NCI-H2171 (cell line): ENCODE measurements at places on chromosomes 12 and 14.

GRCh38 chr12:55400229-55400628 lies at the start of gene OR6C65:
Gene OR6C65, plus strand, starts transcription at chr12:55400529. Its CDS starts 0 bp downstream, at chr12:55400529.
- DNase-seq: no peak

GRCh38 chr12:53068811-53069585 lies 10.2 kb downstream of the SPRYD3 start:
- DNase-seq: no peak

DNA sequence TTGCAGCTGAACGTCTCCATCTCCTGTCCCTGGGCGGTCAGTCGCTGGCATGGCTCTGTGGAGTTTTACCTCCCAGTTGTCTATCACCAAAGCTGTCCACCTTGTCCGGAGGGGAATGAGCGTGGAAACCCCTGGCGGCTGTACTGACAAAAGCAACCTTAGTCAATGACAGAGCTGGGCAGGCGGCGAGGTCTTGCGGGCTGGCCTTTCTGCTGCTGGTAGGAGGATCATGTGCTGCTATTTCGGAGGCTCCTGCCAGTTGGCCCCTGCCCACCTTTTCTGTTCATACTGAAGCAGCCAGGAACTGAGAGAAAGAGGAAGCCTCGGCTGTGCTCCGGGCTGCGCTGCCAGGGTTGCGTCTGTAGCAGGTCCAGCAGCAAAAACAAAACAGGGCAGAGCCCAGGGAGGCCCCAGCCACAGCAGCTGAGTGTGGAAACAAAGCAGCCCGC lies 57.7 kb downstream of the HMGA2 start:
- DNase-seq: no peak

DNA sequence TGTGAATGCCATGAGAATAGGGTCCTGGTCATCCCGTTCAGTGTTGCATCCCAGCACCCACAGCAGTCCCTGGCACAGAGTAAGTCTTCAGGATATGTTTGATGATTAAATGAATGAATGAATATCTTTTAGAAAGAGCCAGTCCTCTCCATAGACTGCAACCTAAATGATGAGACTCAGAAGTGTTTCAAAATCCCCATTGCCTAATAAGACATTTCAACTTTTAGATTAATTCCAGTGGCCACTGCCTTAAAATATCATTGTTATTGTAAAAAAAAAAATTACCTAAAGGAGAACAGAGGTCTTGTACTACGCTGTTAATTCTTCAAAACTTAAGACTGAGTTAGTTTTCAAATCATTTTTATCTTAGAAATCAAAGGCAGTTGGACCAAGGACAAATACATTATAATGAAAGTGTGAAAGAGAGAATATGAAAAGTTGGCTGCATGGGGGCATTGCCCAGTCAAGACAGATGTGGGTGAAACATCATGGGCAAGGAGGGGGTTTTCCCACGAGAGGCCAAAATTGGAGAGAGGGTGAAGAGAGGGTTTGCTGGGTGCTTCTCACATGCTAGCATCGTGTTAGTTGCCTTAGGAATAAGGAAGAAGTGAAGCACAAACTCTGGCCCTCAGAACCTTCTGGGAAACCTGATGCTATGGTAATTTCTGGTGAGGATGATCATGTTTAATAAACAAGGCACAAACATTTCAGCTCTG lies 26.3 kb upstream of the CPM start:
- DNase-seq: no peak

GRCh38 chr14:37991027-37991426 lies 216.7 kb upstream of the SSTR1 start:
- no peak for DNase-seq

- DNase-seq: no peak
These were observed 9.8 kb upstream of the PCNX1 start for GRCh38 chr14:70897464-70897863.

DNA sequence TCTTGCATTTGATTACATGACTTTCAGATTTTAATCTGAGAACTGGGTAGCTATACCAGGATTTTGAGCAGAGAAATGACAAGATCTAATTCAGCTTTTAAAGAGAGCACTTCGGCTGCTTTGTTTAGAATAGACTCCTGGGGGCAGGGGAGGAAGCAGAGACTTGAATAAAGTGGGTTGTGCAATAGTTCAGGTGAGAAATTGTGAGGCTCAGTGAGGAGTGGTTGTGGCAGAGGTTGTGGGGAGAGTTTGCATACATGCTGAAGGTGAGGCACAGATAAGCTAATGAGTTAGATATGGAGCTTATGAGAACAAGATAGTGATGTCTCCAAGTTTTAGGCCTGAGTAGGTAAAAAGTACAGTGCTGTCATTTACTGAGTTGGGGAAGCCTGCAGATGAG lies 281.4 kb downstream of the FLRT2 start:
- DNase-seq: no peak

GRCh38 chr14:87581298-87581697 lies 411.7 kb downstream of the GALC start:
- no peak for DNase-seq

DNA sequence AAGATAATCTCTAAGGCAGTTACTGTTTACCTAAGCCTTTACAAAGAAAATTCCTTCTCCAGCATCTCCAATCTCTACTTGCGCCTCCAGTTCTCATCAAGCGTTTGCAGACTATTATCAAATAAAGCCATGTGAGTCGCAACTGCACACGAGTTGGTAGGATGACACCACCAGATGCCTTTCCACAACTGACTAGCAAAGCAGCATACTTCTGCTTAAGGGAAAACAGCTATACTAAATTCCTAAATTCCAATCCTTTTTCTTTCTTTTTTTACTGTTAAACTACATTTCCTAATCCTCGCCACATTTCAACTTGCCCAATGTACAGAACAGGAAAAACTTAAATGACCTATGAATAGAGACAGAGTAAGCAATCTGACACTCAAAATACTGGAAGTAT lies 166.7 kb downstream of the ITPR2 start:
- no peak for DNase-seq

DNA sequence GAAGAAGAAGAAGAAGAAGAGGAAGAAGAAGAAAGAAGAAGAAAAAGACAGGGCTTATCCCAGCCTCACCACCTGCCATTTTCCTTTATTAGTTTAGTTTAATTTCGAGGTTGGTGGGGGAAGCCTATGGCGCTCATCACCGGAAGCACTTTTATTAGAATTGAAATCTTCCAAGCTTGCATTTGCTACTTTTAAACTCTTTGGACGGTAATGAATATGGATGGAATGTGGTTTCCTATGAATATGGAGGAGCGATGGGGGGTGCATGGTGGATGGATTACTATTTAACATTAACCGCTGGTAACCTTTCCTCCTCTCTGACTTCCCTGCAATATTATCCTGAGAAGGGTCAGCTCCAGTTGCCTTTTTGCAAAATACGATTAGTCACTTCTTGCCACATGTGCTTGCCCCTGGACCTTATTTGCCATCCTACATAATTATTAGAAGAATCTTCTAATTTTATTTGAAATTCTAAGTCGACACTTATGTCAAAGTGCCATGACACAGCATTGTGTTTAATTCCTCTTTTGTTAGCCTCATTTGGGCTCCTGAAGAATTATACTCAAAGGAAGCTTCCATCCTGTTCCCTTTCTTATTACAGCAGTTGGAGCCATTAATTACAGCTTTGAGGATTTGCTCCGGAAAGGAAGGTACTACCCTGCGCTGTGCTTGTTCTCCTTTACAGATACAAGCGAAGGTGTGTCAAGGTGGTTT lies 424.5 kb downstream of the VRK1 start:
- DNase-seq: no peak

- no peak for DNase-seq
These were observed 158.2 kb upstream of the RGS6 start for GRCh38 chr14:71773898-71774481.

- DNase-seq: no peak
These were observed 575 bp downstream of the TRAF3 start for GRCh38 chr14:102777711-102778337.

GRCh38 chr14:65084554-65085505 lies 17.5 kb downstream of the MAX start:
- no peak for DNase-seq

- no peak for DNase-seq
These were observed 117.2 kb upstream of the DIO3 start for GRCh38 chr14:101444116-101444515.

GRCh38 chr14:98234208-98234607 lies 1037.8 kb downstream of the BCL11B start:
- no peak for DNase-seq

- no peak for DNase-seq
These were observed 73.8 kb upstream of the OSBPL8 start for GRCh38 chr12:76633415-76633814.

GRCh38 chr14:81301371-81301770 lies 80.6 kb upstream of the GTF2A1 start:
- DNase-seq: no peak

GRCh38 chr12:123896767-123897166 lies 75.9 kb downstream of the CCDC92 start:
- no peak for DNase-seq

DNA sequence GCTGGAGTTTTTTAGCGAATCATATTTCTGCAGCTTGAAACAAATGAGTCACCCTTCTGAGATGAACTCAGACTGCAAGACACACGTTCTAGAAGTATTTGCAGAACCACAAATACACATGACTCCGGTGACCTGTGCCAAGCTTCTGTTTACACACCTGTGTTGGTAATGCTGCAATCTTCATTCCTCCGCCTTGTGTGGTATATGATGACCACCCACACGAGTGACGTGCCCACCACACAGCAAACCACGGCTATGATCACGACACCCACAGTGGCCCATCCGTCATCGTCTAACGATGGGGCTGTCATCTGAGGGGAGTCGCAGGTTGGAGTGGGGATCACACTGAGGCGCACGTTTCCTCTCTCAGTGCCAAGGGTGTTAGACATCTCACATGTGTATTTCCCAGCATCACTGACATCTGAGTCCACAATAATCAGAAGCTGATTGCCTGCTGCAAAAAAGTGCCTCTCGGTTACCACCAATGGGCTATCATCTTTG lies 43.0 kb downstream of the LRIG3 start:
- no peak for DNase-seq

DNA sequence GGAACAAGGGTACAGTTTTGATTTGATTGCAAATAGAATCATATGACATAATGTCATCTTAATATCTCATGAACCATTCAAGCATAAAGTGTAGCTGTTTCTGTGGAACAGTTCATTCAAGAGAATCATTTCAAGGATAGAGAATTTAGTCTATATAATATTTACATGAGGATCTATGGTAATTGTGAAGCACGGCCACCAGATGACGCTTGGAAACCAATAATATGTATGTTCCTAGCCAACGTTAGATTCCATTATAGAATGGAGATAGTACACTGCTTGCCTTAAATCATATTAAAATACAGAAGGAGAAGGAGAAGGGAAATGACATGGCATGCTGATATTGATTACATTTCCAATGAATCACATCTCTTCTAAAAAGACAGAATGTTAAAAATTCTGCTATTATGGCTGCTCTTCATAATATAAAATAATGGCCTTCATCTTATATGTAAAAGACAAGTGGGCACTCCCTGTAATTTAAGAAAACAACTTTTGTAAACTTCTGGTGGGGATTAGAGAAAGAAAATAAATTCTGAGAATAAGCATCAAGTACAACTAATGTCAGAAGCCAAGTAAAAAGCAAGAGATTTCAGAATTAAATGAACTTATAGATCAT lies 351.0 kb downstream of the NAV3 start:
- DNase-seq: peak; percentile 61

DNA sequence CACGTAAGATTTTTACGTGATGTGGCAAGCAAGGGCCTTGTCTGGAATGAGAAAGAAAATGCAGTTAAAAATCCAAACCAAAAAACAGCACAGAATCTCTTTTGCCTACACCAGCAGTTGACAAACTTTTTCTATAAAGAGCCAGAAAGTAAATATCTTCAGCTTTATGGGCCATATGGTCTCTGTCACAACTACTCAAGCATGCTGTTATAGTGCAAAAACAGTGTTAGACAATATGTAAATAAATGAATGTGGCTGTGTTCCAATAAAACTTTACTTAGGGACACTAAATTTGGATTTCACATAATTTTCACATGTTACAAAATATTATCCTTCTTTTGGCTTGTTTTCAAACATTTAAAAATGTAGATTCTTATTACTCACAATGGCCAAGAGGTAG lies 6.2 kb upstream of the ELK3 start:
- DNase-seq: peak; percentile 17

GRCh38 chr14:99896361-99896760 lies 103.1 kb downstream of the EML1 start:
- no peak for DNase-seq

- no peak for DNase-seq
These were observed 184.0 kb upstream of the SYT1 start for GRCh38 chr12:78680596-78680995.

DNA sequence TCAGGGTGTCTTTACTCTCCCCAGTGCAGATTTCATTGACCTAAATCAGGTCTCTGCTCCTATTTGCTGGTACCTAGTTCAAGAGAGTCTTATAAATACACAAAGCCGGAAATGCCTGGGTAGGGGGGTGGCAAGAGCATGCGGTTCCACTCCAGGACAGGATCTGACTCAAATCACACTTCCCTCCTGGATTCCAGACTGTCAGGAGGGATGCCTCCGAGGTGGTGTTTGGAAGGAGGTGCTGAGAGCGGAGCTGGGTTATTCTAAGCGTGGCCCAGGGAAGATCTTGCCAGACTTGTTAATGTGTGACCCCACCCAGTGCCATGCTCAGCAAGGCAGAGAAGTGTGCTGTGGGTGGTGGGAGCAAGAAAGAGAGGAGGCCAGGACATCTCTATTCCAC lies 49.8 kb downstream of the B4GALNT3 start:
- DNase-seq: no peak

GRCh38 chr12:53977596-53978445 lies 3.1 kb upstream of the HOTAIR start:
- DNase-seq: no peak

GRCh38 chr14:70744641-70745040 lies 64.7 kb downstream of the MAP3K9 start:
- DNase-seq: no peak

GRCh38 chr14:54300881-54301280 lies 95.9 kb upstream of the CDKN3 start:
- no peak for DNase-seq
